SW480 (cell line): ENCODE measurements at places on chromosomes 1 and 21.

DNA sequence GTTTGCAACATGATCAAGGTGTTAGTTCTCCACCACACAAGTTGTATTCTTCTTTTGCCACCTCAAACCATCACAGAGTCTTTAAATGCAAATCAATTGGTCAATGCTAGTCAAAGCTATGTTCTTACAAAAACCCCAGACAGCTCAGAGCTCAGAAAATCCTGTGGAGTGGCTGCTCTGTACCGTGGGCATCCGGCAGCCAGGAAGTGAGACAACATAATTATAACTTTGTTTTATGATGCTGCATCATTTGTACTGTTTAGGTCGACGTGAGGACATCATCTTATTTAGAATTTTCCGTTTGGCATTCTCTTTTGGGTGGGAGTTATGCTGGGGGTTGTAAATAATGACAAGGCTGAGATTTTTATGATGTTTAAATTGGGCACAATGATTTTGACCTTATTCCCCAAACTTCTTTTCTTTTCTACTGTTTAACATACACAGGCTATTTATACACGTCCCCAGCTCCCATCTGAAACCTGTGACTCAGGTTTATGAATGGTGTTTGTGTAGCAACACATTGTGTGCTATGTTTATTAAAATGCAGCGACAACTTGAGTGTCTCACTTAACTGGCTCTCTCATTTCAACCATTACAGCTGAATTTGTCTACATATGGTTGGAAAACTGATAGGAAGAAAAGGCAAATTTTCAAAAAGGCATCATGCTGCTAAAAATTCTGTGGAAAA lies 124.0 kb downstream of the CNIH3 start:
- DNase-seq: no peak

DNA sequence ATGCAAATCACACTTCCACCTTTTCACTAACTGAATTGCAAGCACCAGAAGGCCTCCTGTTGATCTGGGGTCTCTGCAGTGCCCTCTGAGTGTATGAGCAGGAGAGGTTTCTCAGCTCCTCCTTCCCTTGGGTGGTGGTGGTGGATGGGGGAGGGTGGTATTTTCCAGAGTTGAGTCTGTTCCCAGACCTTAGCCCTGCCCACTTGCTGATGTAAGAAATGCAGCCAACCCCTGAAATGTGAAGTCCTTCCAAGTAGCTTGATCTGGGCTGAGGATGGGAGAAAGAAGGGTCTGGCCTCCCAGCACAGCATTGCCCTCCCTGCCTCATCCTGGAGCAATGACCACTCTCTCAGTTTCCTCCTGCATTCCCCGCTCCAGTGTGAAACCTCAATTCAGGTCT lies 6.3 kb upstream of the FOXD2 start:
- no peak for DNase-seq

DNA sequence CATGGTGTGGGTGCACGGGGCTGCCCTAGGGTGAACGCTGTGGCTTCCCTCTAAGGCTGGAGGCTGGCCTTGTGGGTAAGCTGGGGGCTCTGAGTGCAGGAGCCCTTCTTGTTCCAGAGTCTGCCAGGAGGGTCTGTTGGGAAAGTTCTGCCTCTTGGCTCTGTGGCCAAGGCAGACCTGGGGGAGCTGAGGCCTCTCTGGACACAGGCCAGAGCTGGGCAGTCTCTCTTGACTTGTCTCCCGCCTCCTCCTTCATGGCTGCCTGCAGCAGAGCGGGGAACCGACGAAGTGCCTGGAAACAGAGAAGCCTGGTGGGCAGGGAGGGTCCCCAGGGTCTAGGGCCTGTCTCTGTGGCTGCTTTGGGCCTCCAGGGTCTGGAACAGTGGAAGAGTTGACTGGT lies 30.3 kb upstream of the PEX10 start:
- no peak for DNase-seq

- DNase-seq: no peak
Measured at GRCh38 chr1:160520999-160521398, 2.1 kb downstream of the SLAMF6 start.

GRCh38 chr1:107949467-107950253 lies 15.3 kb downstream of the VAV3 start:
- no peak for DNase-seq

GRCh38 chr1:43491061-43491460 lies 37.3 kb upstream of the HYI start:
- DNase-seq: no peak

DNA sequence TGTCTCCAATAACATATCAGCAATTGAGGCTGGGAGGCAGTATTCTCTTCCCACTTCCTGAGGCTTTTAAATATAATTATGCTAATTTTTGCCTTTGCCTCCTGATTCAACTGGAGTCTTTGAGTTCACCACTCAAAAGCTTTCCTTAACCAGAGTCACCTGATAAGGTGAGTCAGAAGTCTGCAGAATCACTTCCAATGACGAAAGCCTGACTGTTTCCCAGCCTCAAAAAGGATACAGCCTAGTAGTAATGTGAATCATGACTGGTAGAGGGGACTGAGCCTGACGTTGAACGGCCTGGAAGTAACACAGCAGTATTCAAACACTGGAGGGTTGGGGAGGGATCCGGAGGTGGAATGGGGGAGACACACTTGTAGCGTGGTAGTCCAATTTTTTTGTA lies 10.4 kb upstream of the MRPL9 start:
- DNase-seq: peak; percentile 26

DNA sequence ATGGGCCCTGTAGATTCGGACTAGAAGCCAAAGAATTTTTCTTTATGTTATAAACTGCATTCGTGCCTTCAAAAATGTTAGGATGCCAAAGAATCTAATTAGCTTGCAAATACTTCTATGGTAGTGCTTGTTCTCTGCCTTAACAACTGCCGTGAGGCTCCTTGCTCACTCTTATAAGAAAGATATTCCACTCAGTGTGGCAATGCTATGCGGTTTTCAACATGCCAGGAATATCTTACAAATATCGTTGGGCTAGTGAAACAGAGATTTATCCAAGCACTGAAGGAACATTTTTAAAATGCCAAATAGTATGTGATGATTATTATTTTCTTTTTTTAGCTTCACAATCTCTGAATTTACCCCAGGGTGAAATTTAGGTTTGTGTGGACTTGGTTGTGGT lies 198.2 kb downstream of the GREM2 start:
- no peak for DNase-seq

DNA sequence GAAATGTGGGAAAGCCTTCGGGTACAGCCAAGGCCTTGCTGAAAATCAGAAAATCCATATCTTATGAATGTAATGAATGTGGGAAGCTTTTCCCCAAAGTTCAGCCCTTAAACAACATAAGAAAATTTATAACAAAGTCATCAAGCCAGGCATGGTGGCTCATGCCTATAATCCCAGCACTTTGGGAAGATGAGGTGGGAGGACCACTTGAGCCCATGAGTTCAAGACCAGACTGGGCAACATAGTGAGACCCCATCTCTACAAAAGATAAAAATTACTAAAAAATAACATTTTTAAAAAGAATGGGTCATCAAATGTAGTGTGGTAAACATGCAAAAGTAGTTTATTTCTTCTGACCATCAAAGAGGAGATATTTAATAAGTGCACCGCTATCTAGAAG lies 45.9 kb downstream of the KIAA0319L start:
- DNase-seq: no peak

GRCh38 chr1:153350321-153350957 lies 1.8 kb upstream of the PGLYRP4 start:
- no peak for DNase-seq

- DNase-seq: no peak
Measured at GRCh38 chr1:220915954-220916353, 36.7 kb downstream of the HLX start.

DNA sequence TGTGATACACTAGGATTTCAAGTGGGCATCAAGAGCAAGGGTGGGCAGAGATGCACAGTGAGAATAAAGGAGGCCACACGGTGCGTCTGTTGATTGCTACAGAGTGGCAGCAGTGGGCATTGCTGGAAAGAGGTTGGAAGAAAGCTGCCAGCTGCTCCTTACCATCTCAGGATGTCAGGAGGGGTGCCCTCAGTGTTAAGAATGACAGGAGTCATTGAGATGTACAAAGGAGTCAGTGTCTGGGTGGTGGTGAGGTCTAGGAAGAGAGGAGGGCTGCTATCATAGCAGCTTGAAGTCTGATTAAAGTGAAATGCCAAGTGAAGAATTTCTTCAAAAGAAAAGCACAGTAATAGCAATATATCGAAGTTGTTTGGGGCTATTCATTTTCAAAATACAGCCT lies 992.7 kb downstream of the TTLL7 start:
- no peak for DNase-seq

DNA sequence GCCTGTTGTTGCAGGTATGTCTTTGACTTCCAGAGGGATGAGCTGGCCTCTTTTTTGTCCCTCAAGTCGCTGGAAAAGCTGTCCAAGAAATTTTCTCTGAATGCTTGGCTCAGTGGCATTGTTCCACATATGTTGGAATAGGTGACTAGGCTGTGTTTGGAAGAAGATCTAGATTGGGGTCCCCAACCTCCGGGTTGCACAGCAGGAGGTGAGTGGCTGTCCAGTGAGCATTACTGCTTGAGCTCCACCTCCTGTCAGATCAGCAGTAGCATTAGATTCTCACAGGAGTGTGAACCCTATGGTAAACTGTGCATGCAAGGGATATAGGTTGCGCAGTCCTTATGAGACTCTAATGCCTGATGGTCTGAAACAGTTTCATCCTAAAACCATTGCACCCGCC lies 18.1 kb downstream of the BACH1 start:
- DNase-seq: no peak

- DNase-seq: no peak
Measured at GRCh38 chr21:44958471-44959191, 18.8 kb downstream of the SLX9 start.

DNA sequence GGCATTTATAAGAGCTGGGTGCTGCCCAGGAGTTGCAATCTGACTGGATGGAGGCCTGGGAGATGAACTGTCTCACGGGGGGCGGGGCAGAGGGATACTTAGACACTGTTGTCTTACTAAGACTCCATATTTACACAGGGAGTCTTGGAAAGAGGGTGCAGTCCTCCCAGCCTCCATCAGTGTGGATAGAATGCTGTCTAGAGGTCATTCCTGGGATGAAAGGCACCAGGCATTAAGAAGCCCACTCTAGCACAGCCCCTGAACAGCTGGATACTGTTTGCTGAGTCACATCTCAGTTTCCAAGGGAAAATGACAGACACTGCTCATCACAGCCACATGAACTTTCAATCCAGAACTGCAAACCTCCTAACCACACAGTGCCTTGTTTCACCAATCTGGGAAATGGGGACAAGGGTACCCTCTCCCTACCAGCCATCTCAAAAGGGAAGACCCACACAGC lies 43.3 kb downstream of the SSBP3 start:
- no peak for DNase-seq

GRCh38 chr1:22045604-22046228 lies 6.8 kb upstream of the CDC42 start:
- no peak for DNase-seq

- DNase-seq: no peak
Measured at GRCh38 chr21:27418346-27418745, 451.5 kb upstream of the ADAMTS5 start.

DNA sequence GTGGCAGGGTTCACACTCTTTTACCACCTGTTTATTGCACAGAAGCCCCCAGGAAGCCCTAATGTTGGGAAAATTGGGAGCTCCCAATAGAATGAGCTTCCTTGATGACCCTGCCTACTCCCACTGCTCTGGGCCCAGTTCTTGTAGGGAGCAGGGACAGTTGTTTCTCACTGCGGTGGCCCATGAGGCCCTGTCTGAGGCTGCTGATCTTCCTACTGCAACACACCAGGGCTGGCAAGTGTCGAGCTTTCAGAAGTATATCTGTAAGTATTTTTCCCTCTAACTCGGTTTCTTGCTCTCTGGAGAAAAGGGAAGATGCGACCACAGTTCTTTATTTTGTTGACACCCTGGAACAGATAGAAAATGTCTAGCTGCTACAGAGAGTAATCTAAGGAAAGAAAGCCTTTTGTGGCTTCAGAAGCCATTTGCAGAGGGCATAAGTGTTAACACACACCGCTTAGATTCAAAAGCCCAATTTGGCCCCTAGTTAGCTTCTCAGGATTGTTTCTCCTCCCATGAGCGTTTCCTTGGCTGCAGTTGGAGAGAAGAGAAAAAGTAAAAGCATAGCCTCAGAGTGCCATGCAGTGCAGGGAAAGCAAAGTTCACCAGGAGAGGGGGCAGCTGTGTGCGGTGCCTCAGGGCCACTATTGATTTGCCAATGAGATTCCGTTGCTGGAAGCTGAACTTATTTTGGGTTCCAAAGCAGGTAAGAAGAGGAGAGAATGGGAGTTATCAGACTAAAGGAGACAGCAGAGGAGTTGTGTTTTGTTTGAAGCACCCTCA lies 102.6 kb downstream of the SELENOF start:
- DNase-seq: no peak

GRCh38 chr21:23127973-23128372 lies 2129.8 kb downstream of the NCAM2 start:
- no peak for DNase-seq

GRCh38 chr21:38351961-38352521 lies 95.2 kb downstream of the KCNJ15 start:
- peak; percentile 19 for DNase-seq

GRCh38 chr1:43348809-43349593 lies 9.8 kb upstream of the CDC20 start:
- DNase-seq: peak; percentile 91

- DNase-seq: no peak
Measured at GRCh38 chr21:31898933-31899630, 26.3 kb downstream of the HUNK start.

DNA sequence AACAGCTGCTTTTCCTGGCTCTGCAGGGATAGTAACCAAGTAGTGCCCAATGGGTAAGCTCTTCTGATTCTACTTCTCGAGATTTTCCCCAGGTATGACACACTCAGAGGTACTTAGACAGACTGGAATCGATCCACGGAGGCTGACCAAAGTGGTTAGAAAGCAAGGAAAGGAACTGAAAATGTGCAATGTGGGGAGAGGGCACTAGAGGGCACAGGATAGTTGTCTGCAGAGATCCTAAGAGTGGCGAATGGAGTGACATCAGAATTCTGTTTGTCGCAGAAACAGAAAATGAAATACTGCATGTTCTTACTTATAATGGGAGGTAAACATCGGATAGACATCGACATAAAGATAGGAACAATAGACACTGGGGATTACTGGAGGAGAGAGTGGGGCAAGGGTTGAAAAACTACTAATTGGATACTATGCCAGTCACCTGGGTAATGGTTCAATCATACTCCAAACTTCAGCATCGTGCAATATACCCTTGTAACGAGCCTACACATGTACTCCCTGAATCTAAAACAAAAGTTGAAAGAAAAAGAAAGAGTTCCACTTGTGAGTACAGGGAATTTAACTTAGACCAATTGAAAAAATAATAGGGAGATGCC lies 23.3 kb downstream of the CYP2J2 start:
- peak; percentile 7 for DNase-seq

DNA sequence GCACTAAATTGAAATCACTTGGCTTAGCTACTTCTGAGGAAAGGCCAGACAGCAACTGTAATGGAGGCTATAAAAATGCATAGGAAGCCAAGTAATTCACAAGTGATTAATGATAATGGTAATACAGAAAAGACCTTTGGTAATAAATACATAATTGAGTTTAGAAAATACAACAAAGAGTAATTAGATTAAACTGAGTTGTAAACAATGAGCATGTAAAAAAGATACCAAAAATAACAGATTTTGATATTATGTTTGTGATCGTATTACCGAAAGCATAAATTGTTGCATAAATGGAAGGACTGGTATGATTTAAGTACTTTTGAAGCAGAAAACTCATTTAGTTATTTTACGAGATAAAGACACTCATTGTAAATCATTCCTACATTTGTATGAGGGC lies 556.7 kb upstream of the TMPRSS15 start:
- DNase-seq: no peak
